ENCODE measurements at places on chromosomes 4 and X.
A peak's percentile ranks its signal among the peaks of the same experiment; 100 is the strongest.

DNA sequence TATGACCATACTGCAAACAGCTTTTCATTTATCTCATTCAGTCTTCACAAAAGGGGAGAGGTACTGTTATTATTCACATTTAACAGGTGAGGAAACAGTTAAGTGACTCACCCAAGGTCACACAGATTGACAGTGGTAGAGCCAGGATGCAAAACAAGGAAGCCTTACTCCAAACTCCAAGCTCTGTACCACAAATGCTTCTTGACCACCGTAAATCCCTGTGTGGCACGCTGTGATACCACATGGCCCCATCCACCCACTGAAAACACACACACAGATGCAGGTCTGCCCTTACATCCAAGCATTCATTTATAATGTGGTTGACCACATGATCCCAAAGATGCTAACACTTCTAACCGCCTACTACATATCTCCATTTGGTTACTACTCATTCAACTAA is 129.5 kb downstream of the TSPAN5 start:
- DNase-seq: no peak
- no peak overlapping the region for H3K4me3 ChIP-seq
- H3K4me1 ChIP-seq: peaks cover 6% of the 10 kb centered on the region
- no peaks in the 10 kb centered on the region for H3K27me3 ChIP-seq
- H3K36me3 ChIP-seq: no peaks in the 10 kb centered on the region

GRCh38 chrX:119887721-119888425 is 7.8 kb upstream of the AKAP14 start:
- H3K4me3 ChIP-seq: peak overlapping the region; percentile 70
- peaks cover 2% of the 10 kb centered on the region for H3K4me1 ChIP-seq
- peak; percentile 53 for DNase-seq
- no peaks in the 10 kb centered on the region for H3K27me3 ChIP-seq
- H3K36me3 ChIP-seq: no peaks in the 10 kb centered on the region

DNA sequence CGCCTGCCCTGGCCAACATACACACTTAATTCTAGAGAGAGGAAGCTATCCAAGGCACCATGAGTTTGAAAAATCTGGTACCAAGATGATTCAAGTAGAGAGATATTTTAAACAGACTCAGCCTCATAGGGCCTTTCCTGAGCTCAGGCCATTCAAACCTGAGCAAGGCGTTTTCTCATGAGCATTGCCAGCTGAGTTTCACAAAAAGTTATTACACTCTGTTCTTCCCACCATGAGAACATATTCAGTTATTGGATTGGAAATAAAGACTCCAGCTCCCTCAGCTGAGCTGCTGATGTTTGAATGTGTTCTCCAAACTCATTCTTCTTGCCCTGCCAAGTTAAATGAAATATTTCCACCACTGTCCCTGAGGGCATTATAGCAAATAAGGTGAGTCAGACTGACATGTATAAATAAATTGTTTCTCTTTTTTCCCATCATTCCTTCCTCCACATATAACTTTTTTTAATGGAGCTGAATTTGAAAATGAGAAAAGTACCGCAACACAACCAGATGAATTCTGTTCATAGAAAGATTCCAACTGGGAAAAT is 429.6 kb downstream of the RAB28 start:
- no peak overlapping the region for H3K27ac ChIP-seq
- H3K36me3 ChIP-seq: no peaks in the 10 kb centered on the region
- H3K27me3 ChIP-seq: no peaks in the 10 kb centered on the region
- no peak overlapping the region for H3K4me3 ChIP-seq

GRCh38 chr4:70863099-70863790 is 23.6 kb upstream of the GRSF1 start:
- DNase-seq: peak; percentile 5
- H3K4me3 ChIP-seq: no peak overlapping the region
- no peak overlapping the region for H3K27ac ChIP-seq
- H3K27me3 ChIP-seq: no peaks in the 10 kb centered on the region

GRCh38 chrX:29043746-29044145 is 456.5 kb downstream of the IL1RAPL1 start:
- H3K4me1 ChIP-seq: no peaks in the 10 kb centered on the region
- no peaks in the 10 kb centered on the region for H3K36me3 ChIP-seq
- H3K4me3 ChIP-seq: no peak overlapping the region
- H3K27ac ChIP-seq: no peak overlapping the region
- no peak for DNase-seq
- H3K27me3 ChIP-seq: no peaks in the 10 kb centered on the region

GRCh38 chr4:74255096-74255495 is 53.2 kb upstream of the EPGN start:
- H3K36me3 ChIP-seq: no peaks in the 10 kb centered on the region
- H3K4me3 ChIP-seq: no peak overlapping the region
- H3K4me1 ChIP-seq: no peaks in the 10 kb centered on the region
- no peak overlapping the region for H3K27ac ChIP-seq

DNA sequence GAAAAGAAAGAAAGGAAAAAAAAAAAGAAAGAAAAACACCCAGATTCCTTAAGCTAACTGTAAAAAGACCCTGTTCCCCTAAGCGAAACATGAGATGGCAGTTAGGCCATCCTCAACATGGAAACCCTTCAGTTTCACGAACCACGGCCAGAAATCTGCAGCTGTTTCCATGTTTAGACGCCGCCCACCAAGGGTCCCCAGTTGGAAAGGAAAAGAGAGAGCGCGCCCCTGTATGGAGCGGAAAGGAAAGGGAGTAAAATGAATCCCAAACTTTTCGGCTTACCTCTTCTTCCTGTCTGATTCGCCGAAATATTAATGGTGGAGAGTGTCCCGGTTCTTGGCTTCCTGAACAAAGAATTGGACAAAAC is 38.3 kb downstream of the MGARP start:
- no peaks in the 10 kb centered on the region for H3K36me3 ChIP-seq
- peak overlapping the region; percentile 80 for H3K27ac ChIP-seq
- H3K4me1 ChIP-seq: peaks cover 18% of the 10 kb centered on the region
- DNase-seq: no peak
- no peak overlapping the region for H3K4me3 ChIP-seq

- no peaks in the 10 kb centered on the region for H3K27me3 ChIP-seq
- no peaks in the 10 kb centered on the region for H3K4me1 ChIP-seq
- no peak for DNase-seq
- no peak overlapping the region for H3K27ac ChIP-seq
Measured at GRCh38 chrX:4243759-4244158, 530.3 kb upstream of the PRKX start.

- H3K4me3 ChIP-seq: no peak overlapping the region
- H3K27me3 ChIP-seq: no peaks in the 10 kb centered on the region
- H3K4me1 ChIP-seq: no peaks in the 10 kb centered on the region
- DNase-seq: no peak
- H3K36me3 ChIP-seq: no peaks in the 10 kb centered on the region
Measured at GRCh38 chr4:146762016-146762415, 123.3 kb downstream of the POU4F2 start.

DNA sequence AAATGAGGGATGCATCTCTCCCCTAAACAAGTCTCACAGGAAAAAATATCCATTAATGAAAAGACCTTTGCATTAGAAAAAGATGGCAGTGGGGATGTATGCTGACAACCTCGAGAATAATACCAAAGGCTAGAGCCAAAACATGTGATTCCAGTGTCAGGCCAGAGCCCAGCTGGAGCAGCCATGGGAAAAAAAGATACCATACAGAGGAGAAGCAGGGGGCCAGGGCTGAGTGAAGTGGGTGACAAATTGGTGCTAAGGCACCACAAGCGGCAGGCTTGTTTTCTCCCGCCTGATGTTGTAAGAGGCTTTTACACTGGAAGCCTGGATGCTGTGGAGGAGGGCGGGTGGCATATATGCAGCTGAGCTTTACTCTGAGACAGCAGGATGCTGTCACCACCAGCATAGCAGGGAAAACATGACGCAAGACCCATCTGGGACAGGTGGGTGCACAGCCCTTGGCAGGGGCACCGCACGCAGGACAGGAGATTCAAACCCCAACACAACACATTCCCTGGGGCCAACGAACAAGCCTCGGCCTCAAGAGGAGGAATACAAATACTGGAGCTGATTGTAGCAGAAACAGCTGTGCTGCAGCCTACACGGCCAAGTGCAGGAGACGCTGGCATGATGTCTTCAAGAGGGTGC is 91.9 kb downstream of the TSPAN5 start:
- H3K4me3 ChIP-seq: no peak overlapping the region
- no peak overlapping the region for H3K27ac ChIP-seq
- H3K4me1 ChIP-seq: peaks cover 15% of the 10 kb centered on the region

- H3K4me1 ChIP-seq: no peaks in the 10 kb centered on the region
- H3K27ac ChIP-seq: no peak overlapping the region
- peak; percentile 64 for DNase-seq
- H3K4me3 ChIP-seq: no peak overlapping the region
- H3K36me3 ChIP-seq: no peaks in the 10 kb centered on the region
Measured at GRCh38 chr4:113835005-113835404, 73.5 kb upstream of the CAMK2D start.

- no peaks in the 10 kb centered on the region for H3K27me3 ChIP-seq
- H3K27ac ChIP-seq: no peak overlapping the region
- no peak for DNase-seq
- H3K4me3 ChIP-seq: no peak overlapping the region
- H3K36me3 ChIP-seq: no peaks in the 10 kb centered on the region
Measured at GRCh38 chrX:821327-822107, 190.9 kb downstream of the SHOX start.

GRCh38 chr4:2451036-2451520 is 17.8 kb upstream of the RNF4 start:
- H3K4me3 ChIP-seq: no peak overlapping the region
- H3K4me1 ChIP-seq: no peaks in the 10 kb centered on the region
- H3K27ac ChIP-seq: no peak overlapping the region
- H3K36me3 ChIP-seq: no peaks in the 10 kb centered on the region
- no peak for DNase-seq

- H3K27me3 ChIP-seq: no peaks in the 10 kb centered on the region
- no peaks in the 10 kb centered on the region for H3K36me3 ChIP-seq
- no peak for DNase-seq
- H3K4me1 ChIP-seq: peaks cover 10% of the 10 kb centered on the region
Measured at GRCh38 chr4:139641218-139641617, 24.4 kb upstream of the MGST2 start.
